Stromal cell of bone marrow (primary cell): ENCODE measurements at places on chromosomes 11 and 22.

DNA sequence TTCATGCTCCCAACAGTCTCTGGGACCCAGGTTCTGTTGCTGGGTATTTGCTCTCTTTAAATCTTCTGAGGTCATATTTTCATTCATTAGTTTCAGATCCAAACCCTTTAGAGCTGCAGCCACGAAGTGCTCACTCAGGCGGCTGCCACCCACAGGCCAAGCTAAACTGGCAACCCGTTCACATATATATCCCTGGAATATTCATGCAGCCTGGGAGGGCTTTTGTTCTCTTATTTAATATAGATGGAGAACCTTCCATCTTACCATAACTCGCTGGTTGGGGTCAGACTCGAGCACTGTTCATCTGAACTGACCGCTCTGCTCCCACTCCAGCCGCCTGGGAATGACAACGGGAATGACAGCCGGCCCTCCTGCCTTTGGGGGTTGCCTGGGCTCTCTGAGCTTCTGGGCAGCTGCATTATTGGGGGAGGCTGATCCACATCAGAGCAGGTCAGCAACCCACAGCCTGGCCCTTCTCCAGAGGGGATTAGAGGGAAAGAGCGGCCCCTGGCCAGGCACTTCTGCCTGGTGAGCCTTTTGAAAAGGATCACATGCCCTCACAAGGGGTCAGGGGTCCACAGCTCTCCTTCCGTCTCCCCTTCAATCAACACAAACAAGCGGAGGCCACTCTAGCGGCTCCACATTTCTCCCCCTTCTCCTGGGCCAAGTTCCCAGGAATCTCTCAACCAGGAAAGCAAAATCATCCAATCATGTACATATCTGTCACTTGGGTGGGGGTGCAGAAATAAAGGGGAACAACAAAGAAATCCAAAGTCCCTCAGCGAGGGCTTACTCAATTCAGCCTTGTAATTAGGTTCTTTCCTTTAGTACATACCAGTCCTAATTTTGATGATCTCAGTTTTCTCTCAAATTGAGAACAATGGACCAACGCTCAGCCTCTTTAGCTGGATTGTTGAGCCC lies 11.8 kb downstream of the TMEM184B start:
- no peak for DNase-seq

GRCh38 chr11:14774721-14775120 lies 117.3 kb downstream of the CYP2R1 start:
- no peak for DNase-seq

- DNase-seq, result no peak
These were observed 26.6 kb upstream of the SCN3B start for GRCh38 chr11:123681030-123681429.

- DNase-seq, result no peak
These were observed 367.1 kb upstream of the B3GAT1 start for GRCh38 chr11:134779179-134779578.
